MV-4-11 (cell line): ENCODE measurements at places on chromosomes 11 and 22.

DNA sequence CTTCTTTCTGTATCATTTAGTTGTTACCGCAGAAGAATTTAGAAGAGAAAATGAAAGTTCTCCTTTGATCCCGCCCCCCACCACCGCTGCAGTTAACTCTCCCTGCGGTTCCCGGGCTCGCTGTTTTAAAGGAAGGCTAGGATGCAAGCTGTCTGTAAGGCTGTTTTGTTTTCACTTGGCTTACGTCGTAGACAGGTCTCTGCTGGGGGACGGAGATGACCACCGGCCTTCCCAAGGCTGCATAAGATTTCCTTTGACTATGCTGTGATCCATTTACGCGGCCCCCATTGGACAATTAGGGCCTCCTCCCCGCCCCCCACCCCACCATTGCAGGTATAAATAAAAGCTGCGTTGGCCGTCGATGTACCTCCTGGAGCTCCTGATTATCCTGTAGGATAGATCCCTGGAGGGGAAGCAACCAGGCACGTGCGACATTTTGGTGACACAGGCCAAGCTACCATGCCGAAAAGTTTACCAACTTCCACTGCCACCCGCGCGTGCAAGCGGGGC lies 1.4 kb upstream of the CPT1A start:
- DNase-seq = peak; percentile 67

GRCh38 chr11:72918851-72919250 lies 104.6 kb downstream of the ATG16L2 start:
- DNase-seq = no peak

GRCh38 chr11:26483108-26483507 lies 89.0 kb downstream of the MUC15 start:
- no peak for DNase-seq

GRCh38 chr11:120413480-120413879 lies 77.3 kb downstream of the ARHGEF12 start:
- no peak for DNase-seq

GRCh38 chr11:132445859-132446291 lies 1075.5 kb downstream of the NTM start:
- no peak for DNase-seq

DNA sequence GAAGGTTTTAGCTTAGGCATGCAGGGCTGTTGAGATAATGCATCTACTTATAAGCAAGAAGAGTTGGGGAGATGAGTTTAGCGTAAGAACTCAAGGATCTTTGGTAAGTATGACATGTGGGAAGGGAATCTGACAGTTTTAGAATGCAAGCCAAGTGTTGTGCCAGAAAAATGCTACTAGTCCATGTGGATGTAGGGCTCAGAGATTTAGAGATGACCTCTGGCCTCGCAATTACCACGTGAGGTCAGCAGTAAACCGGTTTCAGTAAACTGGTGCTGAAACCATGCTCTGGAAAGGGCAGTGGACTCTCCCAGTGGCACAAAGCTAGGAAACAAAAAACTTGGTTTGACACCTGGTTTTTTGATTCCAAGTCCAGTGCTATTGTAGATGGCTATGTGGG lies 18.9 kb downstream of the MRPL16 start:
- DNase-seq = no peak

GRCh38 chr11:46116007-46116711 lies 5.1 kb downstream of the PHF21A start:
- DNase-seq = no peak

- DNase-seq = no peak
Measured at GRCh38 chr11:69076129-69076791, 27.5 kb downstream of the TPCN2 start.

DNA sequence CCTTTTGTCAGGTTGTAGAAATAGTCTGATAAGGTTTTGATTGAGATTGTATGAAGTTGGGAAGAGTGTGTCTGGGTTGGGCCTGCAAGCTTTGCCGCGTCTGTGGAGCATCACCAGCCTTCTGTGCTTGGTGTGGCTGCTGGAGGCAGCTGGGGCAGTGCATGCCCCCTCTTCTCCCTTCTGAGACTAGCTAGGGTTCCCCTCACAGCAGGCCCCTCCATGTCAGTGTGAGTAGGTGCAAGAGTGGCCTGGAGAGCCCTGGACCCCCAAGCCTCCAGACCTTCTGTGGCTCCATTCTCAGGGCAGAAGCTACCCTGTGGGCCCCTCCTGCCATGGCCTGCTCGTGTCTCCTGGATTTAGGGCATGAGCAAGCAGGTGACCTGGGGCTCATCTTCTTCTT lies 914.2 kb downstream of the TBC1D22A start:
- no peak for DNase-seq

DNA sequence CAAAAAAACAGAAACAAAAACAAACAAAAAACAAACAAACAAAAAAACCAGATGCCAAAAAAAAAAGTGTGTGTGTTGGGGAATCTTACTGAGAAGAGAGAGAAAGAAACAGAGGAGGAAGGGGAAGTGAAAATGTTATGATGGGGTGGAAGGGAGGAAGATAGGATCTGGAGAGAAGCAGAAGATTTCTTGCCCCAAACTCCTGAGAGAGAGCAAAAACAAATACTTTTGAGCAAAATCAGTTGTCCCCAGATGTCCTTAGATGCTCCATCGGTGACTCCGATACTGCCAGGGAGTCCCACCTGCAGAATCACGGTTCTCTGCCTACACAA lies 19.9 kb upstream of the GRAMD1B start:
- DNase-seq = peak; percentile 48

GRCh38 chr22:23775779-23776375 lies 3.2 kb downstream of the MMP11 start:
- DNase-seq = no peak

DNA sequence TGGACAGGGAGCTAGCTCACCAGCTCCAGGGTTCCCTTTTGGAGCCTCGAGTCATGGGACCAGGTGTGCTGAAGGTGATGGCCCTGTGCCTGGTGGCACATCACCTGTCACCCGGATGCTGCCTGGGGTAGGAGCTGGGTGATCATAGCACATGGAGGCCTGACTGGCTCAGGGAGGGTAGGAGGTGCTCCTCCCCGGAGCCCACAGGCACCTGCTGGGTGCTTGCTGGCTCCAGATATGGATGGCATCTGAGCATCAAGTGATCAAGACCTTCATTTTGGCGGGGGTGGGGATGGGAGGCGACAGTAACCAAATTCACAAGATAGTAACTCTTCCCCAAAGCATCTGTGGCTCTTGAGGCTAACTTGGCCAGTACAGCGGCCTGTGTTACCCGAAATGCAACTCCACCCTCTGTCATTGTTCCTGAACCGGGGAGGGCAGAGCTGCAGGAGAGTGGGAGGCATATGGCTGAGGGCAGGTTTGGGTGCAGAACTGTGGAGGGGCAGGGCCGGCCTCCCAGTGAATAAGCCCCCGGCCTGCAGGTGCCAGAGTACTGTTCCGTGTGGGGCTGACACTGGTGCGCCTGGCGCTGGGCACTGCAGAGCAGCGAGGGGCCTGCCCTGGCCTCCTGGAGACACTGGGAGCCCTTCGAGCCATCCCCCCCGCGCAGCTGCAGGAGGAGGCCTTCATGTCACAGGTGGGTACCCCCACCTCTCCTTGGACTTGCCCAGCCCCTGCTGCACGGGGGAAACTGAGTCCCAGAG lies 4.7 kb downstream of the TBC1D10C start:
- DNase-seq = no peak

GRCh38 chr22:17087498-17088131 lies 2.8 kb downstream of the IL17RA start:
- peak; percentile 89 for DNase-seq

- no peak for DNase-seq
Measured at GRCh38 chr11:75931124-75931523, 116.1 kb downstream of the UVRAG start.

- DNase-seq = peak; percentile 23
Measured at GRCh38 chr11:95831198-95831883, 41.0 kb downstream of the CEP57 start.

DNA sequence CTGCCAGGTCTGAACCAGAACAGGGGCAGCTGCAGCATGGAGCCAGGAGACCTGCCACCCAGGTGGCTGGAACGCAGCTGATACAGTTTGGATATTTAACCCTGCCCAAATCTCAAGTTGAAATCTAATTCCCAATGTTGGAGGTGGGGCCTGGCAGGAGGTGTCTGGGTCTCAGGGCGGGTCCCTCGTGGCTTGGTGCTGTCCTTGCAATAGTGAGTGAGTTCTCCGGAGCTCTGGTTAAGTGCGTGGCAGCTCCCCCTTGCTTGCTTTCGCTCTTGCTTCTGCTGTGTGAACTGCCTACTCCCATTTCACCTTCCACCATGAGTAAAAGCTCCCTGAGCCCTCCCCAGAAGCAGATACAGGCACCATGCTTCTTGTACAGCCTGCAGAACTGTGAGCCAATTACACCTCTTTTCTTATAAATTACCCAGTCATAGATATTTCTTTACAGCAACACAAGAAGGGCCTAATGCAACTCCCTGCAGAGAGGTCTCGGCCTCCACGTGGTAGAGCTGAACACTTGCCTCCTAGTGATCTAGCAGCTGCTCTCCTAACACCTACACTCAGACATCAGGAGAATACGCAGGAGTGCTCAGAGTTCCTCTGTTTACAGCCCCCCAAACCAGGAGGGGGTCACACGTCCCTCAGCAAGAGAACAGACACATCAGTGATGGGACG lies 203.7 kb downstream of the CTTN start:
- no peak for DNase-seq
